Psoas muscle (tissue), 8 donors: ENCODE measurements at places on chromosomes 12 and 14. TPM values are rescaled to one million over a fixed set of nuclear protein-coding genes. Genes with fewer than 3 reads are reported as not detected.

Gene GCH1
- total RNA-seq: 1.4 TPM

DNA sequence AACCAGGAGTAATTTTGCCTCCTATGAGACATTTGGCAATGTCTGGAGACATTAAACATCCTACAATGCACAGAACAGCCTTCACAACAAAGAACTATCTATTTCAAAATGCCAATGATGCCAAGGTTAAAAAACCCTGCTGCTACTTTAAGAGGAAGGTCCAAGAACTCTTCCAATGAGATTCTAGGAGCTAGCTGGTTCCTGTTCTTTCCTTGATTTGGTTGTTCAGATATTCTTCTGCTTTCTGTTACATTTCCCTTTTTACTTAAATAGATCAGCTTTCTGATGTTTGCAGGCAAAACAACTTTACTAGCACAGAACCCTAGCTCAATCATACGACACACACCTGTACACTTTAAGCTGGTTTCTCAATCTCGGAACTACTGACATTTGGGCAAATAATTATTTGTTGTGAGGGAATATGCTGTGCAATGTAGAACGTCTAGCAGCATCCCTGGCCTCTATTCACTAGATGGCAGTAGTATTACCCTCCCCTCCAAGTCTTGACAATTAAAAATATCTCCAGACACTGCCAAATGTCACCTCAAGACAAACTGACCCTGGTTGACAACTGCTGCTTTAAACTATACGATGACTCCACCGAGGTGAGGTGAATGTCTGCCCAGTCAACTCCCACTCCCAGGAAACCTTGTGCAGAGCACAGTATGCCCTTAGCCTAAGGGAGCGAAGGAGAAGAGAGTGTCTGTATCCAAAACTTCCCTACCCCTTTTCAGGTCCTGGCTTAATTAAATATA lies 4.4 kb downstream of the BLTP3B start:
- DNase-seq: no peak

DNA sequence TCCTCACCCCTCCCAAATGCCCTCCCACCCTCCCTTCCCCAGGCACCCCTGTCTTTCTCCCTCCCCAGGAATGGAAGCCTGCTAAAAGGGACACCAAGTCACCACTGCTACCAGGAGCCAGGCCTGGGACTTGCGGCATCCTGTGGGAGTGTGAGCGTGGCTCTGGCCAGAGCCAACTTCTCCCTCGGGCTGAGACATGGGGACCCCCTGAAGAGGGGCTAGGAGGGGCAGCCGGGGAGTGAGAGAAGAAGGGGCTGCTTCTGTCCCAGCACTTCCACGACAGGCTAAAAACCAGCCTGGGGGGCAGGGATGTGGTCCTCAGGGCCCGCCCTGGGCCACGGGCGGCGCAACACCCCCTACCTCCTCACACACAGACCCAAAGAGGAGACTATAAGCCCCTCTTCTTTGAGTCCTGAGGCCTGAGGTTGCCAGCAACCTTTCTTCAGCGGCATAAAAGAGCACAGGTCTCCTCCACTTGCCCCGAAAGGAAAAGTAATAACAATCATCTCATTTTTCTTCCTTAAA lies 278.9 kb downstream of the DPF3 start:
- DNase-seq: no peak

- DNase-seq: no peak
Measured at GRCh38 chr12:44655846-44656245, 220.3 kb downstream of the NELL2 start.

DNA sequence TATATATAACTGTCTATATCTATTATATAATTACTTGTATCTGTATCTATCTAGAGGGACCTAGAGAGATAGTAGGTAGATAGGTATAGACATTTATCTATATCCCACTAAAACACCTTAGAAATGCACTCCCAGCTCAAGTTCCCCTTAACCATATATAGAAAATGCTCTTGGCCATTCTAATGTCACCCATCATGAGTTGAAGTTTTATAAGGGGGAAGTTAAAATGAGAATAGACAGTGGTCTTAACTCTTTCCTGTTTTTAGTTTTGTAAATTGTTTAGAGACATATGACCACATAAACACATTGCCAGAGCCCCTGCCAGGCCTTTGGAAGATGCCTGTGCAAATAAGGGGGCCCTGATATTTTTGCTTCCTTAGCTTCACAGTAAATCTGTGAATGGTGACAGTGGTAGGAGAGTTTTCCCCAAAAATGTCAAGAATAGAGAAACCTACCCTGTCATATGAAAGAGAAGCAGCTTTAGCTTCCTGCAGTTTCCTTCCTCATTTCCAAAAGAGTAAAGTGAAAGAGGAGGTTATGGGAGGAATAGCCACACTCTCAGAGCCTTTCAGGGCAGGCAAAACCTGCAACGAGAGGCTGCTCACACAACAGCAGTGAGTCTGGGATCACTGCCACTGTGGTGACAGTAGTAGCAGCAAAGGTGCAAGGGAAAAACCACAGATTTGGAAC lies 45.5 kb downstream of the MGST1 start:
- no peak for DNase-seq

DNA sequence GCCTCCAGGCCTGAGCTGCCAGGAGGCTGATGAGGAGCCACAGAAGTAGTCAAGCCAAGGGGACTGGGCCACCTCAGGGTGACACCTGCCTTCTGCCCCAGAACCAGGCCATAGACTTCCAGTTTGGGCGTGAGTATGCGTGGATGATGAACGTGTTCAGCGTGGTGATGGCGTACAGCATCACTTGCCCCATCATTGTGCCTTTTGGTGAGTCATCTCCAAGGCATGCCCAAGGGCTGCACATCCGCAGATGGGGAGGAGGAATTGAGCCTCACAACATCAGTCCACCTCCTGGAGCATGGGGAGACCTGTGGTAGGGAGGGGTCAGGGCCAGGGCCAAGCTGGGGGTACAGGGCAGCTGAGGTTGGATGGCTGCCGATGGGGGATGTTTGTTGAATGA lies 22.3 kb downstream of the NGB start:
- peak; percentile 19 for DNase-seq
